NCI-H1105 (cell line): ENCODE measurements at places on chromosomes 2 and 18.
A peak's percentile ranks its signal among the peaks of the same experiment; 100 is the strongest.

GRCh38 chr18:33603454-33603853 lies 25.4 kb downstream of the ASXL3 start:
- no peak for DNase-seq

DNA sequence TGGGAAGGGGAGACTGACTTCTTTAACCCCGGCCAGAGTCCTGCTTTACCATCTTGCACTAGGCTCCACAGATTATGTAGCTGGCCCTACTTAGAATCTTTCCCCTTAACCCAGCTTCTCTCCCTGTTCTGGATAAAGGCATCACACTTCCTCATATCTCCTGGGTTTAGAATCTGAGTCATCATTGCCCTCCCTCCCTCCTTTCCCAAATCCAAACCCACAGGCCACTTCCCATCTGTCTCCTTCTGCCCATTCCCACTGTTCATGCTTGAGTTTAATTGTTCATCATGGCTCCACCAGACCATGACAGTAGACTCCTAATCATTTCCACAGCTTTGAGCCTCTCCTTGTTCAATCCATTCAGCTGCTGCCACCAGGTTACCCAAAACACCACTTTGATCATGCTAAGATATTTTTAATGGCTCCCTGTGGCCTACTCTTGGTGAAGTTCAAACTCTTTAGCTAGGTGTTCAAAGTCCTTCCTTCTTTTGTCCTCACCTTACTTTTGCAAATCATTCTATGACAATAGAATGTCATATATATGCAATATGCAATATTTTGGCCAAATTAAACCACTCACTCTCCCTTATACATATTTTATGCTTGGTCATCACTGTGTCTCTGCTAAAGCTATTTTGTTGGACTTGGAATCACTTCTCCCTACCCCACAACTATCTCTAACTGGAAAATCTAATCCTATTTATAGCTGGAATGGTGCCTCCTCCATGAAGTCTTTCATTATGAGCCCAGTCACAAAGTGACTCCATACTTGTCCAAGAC lies 5.5 kb downstream of the PDE11A start:
- no peak for DNase-seq

DNA sequence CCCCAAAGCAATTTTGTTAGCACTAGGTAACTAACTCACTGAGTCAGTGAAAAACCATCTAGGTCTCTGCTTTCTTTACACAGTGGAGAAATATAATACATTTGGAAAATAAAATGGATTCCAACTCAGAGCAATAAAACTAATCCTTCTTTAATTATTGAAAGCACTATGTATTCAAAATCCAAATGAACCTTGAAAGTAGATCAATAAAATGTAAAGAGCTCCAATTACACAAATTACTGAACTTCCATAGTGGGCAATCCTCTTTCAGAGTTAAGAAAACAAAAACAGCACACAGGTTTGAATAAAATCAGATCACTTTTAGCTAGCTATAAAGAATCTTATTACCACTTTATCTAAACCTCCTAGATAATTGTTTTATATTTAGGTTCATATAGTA lies 208.1 kb downstream of the NR4A2 start:
- no peak for DNase-seq

DNA sequence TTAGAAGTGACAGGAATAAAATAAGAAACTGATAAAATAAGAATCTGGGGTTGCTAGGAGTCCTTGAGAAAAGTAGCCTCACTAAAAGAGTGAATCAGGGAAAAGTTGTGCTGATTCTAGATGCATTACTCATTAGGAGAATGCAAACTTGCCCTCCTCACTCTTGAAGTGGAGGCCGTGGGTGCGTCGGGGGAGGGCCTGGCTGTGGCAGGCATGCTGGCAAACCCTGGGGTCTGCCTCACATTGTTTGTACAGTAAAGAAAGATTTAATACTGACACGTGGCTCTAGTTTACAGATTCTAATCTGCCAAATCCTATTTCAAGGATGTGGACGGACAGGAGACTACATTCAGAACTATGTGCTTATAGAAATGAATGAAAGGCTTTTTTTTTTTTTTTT lies 41.9 kb downstream of the TANC1 start:
- no peak for DNase-seq

- no peak for DNase-seq
Observed at GRCh38 chr2:36338827-36339145, 16.8 kb upstream of the CRIM1 start.

DNA sequence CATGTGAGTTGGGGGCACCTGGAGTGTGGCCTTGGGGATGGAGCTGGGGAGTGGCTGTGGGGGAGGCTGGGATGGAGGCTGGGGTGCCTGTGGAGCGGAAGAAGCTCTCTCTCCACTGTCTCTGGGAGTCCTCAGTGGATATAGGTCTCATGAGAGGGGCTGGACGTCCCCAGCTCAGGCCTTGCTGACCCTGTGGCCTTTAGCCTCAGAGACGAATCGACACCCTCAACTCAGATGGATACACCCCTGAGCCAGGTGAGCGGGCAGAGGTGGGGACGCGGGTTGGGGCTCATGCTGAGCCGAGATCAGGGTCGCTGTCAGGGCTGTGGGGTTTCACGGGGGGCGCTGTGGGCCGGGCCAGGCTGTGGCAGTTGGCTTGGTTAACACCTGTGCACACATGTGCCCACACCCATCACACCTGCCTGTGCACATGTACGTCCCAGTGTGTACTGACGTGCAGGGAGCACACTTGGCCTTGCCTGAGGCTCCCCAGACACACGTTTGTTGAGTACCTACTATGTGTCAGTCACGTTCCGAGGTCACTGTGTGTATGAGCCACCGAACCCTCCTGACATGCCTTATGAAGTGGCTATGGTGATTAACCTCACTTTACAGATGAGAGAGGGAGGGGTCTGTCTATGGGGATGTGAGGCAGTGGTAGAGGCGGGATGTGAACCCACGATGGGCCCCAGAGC lies 20.1 kb downstream of the ZAP70 start:
- DNase-seq, result no peak

- no peak for DNase-seq
Observed at GRCh38 chr18:73766910-73767515, 380.6 kb downstream of the FBXO15 start.

DNA sequence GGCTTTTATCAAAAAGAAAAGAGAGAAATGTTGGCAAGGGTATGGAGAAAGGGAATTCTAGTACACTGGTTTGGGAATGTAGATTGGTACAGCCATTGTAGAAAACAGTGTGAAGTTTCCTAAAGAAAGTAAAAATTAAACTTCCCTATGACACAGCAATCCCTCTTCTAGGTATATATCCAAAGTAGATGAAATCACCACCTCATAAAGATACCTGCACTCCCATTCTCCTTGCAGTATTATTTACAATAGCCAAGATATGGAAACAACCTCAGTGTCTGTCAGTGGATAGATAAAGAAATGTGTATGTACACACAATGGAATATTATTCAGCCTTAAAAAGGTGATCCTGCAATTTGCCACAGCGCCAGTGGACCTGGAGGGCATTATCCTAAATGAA lies 147.2 kb upstream of the NOSTRIN start:
- DNase-seq, result no peak

DNA sequence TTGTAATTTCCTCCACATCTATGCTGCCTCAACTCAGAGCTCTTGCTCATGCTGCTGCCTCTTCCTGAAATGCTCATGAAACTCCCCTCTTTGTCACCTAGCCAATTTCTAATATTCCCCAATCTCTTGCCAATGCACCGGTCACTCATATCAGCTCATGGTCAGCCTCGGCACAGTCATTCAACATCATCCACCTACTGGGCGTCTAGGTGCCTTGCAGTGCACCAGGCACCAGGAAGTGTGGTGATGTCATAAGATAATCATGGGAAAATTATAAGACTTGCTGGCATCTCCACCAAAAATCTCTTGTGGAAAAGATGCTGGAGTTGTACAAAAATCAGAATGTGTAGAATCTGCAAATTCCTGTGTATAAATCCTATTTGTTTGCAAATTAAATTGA lies 52.6 kb upstream of the RAB27B start:
- no peak for DNase-seq

GRCh38 chr18:34695310-34695709 lies 14.8 kb upstream of the DTNA start:
- DNase-seq, result peak; percentile 14

DNA sequence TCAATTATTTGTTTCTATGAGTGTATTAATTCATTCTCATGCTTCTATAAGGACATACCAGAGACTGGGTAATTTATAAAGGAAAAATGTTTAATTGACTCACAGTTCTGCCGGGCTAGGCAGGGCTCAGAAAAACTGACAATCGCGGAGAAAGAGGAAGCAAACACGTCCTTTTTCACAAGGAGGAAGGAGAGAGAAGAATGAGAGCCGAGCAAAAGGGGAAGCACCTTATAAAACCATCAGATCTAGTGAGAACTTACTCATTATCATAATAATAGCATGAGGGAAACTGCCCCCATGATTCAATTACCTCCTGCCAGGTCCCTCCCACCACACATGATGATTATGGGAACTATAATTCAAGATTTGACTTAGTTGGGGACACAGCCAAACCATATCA lies 294.0 kb downstream of the DSC3 start:
- DNase-seq, result no peak

GRCh38 chr2:162746310-162746709 lies 92.3 kb downstream of the KCNH7 start:
- no peak for DNase-seq

DNA sequence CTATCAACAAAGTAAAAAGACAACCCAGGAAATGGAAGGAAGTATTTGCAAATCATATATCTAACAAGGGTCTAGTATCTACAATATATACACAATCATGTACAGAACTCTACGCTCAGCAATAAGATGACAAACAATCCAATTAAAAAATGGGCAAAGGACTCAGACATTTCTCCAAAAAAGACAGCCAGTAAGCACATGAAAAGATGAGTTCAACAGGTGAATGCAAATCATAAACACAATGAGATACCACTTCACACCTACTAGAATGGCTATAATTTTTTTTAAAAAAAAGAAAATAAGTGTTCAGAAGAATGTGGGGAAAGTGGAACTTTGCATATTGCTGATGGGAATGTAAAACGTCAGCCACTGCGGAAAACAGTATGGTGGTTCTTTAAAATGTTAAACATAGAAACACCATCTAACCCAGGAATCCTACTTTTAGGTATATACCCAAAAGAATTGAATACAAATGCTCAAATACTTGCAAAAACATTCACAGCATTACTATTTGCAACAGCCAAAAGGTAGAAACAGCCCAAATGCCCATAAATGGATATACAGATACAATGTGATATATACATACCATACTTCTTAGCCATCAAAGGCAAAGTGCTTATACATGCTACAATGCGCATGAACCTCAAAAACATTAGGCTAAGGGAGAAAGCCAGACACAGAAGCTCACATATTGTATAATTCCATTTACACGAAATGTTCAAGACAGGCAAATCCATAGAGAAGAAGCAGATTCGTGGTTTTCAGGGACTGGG lies 121.2 kb downstream of the CABYR start:
- DNase-seq, result no peak

DNA sequence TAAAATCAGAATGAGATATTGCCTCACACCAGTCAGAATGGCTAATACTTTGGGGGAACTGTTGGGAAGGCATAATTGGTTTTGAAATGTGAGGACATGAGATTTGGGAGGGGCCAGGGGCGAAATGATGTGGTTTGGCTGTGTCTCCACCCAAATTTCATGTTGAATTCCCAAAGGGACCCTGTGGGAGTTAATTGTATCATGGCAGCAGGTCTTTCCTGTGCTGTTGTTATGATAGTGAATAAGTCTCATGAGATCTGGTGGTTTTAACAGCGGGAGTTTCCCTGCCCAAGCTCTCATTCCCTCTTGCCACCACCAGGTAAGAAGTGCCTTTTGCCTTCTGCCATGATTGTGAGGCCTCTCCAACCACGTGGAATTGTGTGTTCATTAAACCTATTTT lies 59.6 kb downstream of the CSRNP3 start:
- no peak for DNase-seq

DNA sequence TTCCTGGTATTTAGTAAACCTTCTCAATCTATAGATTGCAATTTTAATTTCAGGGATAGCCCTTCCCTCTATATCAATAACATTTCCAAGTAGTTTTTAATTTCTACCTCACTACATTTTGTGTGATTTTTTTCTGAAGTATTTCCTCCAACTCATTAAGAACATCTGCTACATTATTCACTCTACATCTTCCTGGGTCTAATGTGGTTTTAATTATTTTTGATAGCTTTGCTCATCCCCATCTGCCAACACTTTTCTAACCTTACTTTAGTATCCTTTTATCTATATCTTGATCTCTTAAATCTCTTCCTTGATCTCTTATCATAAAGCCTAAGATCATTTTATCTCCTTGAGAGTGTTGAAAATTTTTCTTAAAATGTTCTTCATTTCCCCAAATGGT lies 278.3 kb upstream of the CYP26B1 start:
- DNase-seq, result no peak

- DNase-seq, result no peak
Observed at GRCh38 chr2:8367833-8368232, 314.0 kb upstream of the ID2 start.

- DNase-seq, result no peak
Observed at GRCh38 chr2:186675380-186675779, 18.5 kb upstream of the FAM171B start.

DNA sequence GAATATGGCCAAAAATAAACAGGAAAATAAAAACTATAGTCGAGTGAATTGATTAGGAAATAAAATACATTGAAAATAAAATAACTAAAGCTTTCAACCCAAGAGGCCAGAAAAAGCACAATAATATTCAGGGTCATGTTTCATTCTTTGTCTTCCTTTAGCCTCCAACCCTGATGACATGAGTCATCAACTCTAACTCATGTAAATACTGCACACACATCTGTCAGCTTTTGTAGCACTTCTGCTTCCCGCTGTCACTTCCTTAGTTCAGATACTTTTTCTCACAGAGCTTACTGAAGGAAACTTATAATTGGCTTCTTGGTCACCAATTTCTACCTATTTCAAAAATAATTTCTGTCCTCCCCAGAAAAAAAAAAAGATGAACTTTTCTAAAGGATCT lies 112.8 kb downstream of the UPP2 start:
- DNase-seq, result no peak

GRCh38 chr2:228675091-228675490 lies 493.6 kb upstream of the SPHKAP start:
- no peak for DNase-seq
